HEK293T (cell line): ENCODE measurements at places on chromosomes 12 and 14.

GRCh38 chr12:105677672-105678071 is 347.2 kb downstream of the C12orf75 start:
- DNase-seq, result no peak

- DNase-seq, result no peak
Measured at GRCh38 chr12:88399811-88400210, 180.5 kb downstream of the KITLG start.

DNA sequence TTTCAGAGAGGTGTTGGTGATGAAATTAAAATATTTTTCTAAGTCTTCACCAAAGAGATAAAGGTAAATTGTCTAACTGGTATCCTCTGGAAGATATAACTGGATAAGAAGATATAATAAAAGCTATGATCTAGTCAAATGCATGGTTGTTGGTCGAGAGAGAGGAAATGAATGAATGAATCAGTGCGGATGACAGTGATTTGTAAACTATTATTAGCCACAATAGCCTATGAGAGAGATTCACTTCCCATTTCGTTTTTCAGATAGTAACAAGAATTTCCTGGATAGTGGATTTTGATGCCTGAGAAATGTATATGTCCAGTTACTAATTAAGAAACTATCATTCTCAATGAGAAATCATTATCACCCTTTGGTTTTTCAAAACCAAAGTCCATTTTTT is 63.1 kb downstream of the HEATR5A start:
- DNase-seq, result no peak

- DNase-seq, result peak; percentile 17
Measured at GRCh38 chr12:75208856-75209811, 505 bp downstream of the KCNC2 start.

DNA sequence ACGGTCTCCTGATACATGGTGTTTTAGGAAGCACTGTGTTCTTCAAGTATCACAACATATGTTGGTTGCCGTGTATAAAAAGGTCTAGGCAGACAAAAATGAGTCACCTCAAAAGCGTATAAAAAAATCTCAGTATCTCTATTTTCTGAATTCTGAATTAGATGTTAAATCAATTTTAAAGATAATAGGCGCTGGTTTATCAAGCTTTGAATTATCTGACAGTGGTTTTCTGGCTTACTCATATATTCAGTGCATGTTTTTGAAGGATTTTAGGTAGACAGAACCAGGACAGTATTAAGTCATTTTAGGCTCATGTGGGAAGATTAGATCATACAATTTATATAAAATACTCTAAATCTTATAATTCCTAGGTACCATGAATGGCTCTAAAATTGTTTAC is 110.8 kb downstream of the TMTC2 start:
- DNase-seq, result no peak

GRCh38 chr12:117064596-117064995 is 34.6 kb downstream of the TESC start:
- DNase-seq, result no peak

DNA sequence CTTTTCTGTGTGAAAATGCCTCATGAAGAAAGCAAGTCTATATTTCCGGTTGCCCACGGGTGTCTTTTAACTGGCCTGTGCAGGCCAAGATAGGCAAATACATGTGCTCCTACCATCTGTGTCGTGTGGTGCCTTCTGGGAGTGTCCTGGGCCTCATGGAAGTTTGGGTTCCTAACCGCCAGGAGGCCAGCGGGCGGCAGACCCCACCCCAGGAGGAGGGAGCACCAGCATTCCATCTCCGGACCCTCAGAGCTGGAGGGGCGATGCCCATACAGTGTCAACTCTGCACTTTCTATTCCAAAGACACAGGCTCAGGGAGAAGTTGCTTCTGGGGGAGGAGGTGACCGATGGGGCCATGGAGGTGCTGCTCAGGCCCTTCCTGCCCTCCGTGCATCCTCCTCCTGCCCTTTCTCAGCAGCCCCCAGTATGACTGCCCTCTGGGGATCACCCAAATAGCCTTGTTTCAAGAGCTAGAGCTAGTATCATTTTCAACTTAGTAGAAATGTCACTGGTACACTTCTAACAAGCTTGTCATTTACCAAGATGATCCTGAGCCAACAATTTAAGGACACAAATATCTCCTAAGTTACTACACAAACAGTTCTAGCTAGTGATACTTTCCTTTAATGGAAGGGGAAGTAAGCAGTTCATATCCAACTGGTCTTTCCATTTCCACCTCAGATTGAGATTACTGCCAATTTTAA is 17.8 kb downstream of the CCDC92 start:
- no peak for DNase-seq

- DNase-seq, result no peak
Measured at GRCh38 chr14:104385111-104385510, 194.5 kb upstream of the C14orf180 start.

- no peak for DNase-seq
Measured at GRCh38 chr12:94109160-94109559, 39.2 kb upstream of the PLXNC1 start.

GRCh38 chr14:33555710-33556350 is 395.0 kb downstream of the EGLN3 start:
- no peak for DNase-seq

- no peak for DNase-seq
Measured at GRCh38 chr14:85040046-85040685, 489.8 kb upstream of the FLRT2 start.

- DNase-seq, result no peak
Measured at GRCh38 chr14:77302926-77303325, 17.8 kb downstream of the POMT2 start.
